ENCODE measurements at places on chromosomes 4 and X.

DNA sequence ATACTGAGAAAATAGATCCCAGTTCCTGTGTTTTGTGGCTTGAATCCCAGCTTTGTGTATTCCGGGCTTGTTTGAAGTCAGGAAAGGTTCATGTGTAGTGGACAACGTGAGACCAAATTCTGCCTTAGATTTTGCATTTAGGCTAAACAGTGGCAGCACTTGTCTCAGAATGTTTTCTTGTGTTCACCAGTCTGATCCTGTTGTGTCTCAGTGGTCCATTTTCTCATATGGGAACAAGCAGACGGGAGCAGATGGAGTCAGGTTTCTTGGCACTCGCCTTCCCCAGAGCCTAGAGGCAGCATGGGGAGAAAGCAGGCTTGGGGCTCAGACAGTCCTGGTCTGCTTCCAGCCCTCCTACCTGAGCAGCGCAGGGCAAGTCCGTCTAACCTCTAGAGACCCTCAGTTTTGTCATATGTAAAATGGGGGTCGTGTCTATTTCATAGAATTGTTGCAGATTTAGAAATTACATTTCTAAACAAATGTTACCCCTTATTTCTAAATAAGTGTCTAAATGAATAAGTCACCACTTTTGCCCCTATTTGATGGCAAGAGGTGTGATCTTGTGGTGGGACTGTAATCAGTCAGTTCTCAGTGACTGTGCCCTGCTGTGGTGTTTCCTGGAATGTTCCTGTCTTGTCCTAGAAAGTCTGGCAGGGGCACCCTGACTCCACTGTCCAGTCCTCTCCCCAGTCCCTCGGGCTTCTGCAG, 28.3 kb upstream of the MSANTD1 start:
- DNase-seq = no peak

DNA sequence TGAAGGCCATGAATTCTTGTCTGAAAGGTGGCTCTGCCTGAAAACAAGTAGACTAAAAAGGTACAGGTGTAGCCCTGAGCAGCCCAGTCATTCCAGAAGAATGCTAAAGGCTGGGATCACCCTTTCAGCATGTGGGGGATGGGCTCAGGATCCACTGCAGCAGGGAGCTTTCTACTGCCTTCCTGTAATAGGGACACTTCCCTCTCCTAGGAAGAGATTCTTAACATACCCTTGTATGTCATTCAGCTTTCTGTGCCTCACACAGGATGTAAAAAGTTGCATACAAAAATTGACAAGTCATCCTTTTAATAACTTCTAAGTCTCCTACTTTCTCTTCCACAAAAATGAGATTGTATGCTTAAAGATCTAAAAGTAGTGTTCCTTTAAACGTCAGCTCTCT, 123.3 kb downstream of the ZNF518B start:
- no peak for DNase-seq

GRCh38 chrX:44570522-44570921, 27.9 kb upstream of the FUNDC1 start:
- no peak for DNase-seq

DNA sequence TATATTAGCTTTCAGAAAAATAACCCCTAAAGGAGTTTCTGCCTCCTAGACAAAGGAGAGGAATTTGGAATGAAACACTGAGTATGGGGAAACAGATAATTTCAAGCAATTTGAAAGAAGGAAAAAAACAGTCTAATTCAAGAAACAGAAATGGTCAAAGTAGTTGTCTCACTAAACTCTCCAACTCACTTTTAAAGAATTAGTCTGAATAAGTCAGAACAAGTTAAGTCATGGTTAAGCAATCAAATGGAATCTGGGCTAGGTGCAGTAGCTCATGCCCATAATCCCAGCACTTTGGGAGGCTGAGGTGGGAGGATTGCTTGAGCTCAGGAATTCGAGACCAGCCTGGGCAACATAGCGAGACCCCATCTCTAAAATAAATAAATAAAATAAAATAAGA, 95.7 kb upstream of the GRIA3 start:
- no peak for DNase-seq

DNA sequence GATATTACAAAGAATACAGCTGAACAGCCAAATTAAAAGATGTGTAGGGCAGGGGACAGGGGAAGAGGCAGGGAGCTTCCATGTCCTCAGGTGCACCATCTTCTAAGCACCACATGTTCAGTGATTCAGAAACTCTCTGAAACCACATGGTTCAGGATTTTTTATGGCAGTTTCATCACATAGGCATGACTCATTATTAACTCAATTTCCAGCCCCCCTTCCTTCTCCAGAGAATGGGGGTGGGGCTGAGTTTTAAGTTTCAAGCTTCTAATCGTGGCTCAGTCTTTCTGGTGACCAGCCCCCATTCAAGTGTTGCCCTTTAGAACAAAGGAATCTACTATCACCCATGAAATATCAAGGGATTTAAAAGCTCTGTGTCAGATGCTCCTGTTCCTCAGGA, 317.8 kb upstream of the GALNT7 start:
- DNase-seq = no peak

GRCh38 chr4:73311428-73311827, 52.8 kb upstream of the ANKRD17 start:
- no peak for DNase-seq

DNA sequence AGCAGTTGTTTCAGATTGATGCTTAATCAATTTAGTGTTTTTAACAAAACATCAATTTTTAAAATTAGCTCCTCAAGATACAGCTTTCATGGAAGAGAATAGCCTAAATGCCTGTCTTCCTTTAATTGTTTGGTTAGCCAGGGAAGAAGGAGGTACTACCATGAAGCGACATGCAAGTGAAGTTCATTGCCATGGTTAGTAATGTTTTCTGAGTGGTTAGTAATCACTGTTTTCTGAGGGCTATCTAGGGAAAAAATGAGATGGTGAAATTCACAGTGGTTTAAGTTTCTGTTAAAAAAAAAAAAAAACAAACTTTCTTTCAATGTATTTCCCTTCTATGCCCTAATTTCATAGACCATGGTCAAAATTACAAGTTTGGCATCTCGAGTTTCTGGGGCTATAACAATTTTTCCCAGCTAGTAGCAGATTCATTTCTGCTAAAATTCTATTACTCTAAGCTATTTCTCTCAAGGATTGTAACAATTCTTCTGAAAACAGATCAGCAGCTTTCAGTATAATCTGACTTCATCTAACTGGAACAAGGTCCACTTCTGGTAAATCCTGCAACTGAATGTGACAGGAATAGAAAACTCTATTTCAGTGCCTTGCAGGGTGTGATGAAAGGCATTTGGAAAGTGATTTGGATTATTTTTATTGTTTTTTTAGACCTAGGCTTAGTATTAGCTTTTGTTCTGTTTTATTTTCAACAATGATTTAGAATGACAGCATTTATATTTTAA, 157.0 kb downstream of the PCDH18 start:
- DNase-seq = no peak

- no peak for DNase-seq
Measured at GRCh38 chr4:23956601-23957364, 66.9 kb upstream of the PPARGC1A start.

- no peak for DNase-seq
Measured at GRCh38 chrX:34299451-34299967, 167.4 kb upstream of the FAM47A start.

GRCh38 chrX:70432936-70433847, 10.1 kb downstream of the GDPD2 start:
- DNase-seq = no peak

- DNase-seq = no peak
Measured at GRCh38 chr4:723751-724530, 18.3 kb downstream of the PCGF3 start.

DNA sequence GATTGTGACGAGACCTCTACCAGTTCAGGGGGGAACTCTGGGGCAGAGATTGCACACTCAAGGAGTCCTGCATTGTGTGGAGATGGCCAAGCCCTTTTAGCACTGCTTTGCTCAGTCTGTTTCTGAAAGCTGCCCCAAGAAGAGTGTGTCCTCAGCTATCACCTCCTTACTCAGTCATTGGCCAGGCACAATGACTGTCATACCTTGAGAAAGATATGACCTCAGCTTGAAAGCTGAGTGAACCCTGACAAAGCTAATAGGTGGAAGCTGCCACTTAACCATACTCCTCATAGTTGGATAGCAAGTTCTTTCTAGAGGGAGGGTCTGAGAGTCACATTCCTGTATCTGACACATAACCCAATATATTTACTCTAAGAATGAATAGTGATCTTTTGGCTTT, 37.8 kb upstream of the DIPK2B start:
- no peak for DNase-seq

DNA sequence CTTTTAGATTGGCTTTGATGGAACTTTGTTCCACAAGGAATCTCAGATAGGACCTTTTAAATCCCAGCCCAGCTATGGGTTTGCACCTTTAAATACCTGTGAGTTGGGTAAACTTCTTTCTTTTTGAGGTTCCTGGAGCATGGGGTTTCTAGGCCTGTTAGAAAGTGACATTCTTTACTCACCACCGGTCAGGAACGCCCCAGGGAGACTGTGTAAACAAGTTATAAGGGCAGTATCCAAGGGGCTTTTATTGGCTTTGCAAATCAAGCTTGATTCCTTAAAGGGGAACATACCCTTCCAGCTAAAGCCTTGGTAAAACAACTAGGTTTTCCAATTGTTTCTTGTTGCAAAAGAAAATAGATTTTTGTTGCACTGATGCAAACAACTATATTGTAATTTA, 93.4 kb downstream of the TENT5D start:
- no peak for DNase-seq

DNA sequence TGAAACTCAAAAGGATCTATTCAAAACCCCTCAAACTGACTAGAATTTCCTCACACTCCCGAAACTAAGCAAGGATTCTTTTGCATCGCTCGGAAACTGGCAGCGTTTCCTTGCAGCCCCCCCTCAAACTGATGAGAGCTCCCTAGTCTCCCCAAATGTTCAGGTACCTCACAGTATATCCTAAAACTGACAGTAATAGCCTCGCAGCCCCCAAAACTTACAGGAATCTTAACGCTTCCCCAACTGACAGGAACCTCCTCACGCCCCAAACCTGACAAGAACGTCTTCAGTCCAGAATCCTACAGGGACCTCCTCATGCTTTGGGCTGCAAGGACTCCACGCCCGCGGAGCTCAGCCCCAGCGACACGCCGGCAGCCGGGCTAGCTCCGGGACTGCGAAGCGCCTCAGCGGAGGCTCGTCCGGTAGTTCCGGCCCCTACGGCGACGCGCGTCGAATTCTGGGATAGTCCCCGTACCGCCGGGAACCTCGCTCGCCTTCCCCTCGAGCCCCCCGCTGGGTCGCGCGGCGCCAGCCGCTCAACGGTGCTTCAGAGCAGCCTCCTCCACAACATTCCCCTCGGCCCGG, 640 bp downstream of the PHF8 start:
- DNase-seq = no peak

GRCh38 chr4:138259824-138260223, 17.7 kb upstream of the SLC7A11 start:
- no peak for DNase-seq

- no peak for DNase-seq
Measured at GRCh38 chr4:104979083-104979760, 167.5 kb upstream of the TET2 start.

DNA sequence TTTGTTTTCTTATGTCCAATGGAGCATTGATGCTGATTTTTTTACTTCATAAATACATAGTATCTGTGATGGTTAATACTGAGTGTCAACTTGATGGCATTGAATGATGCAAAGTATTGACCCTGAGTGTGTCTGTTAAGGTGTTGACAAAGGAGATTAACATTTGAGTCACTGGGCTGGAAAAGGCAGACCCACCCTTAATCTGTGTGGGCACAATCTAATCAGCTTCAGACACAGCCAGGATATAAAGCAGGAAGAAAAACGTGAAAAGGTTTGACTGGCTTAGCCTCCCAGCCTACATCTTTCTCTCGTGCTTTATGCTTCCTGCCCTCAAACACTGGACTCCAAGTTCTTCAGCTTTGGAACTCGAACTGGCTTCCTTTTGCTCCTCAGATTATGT, 230.6 kb upstream of the SPRY1 start:
- DNase-seq = no peak

DNA sequence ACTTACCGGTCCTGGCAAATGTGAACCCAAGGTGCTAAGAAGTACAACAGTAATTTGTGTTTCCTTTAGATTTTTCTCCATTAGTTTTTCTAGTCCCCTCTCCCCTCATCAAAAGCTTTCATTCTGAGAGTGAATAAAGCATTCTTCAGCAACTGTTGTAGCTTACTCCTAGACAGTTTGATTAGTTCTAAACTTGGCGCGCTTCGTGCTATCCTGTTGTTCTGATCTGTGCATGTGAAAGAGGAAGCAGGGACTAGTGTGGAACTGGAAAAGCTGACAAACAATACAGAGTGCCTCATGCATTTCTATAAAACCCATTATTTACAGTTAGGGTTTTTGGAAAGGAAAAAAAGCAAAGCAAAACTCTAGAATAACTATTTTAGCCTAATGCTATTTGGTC, 556.9 kb upstream of the SLIT2 start:
- no peak for DNase-seq

- DNase-seq = no peak
Measured at GRCh38 chr4:78369679-78370078, 181.9 kb upstream of the ANXA3 start.

DNA sequence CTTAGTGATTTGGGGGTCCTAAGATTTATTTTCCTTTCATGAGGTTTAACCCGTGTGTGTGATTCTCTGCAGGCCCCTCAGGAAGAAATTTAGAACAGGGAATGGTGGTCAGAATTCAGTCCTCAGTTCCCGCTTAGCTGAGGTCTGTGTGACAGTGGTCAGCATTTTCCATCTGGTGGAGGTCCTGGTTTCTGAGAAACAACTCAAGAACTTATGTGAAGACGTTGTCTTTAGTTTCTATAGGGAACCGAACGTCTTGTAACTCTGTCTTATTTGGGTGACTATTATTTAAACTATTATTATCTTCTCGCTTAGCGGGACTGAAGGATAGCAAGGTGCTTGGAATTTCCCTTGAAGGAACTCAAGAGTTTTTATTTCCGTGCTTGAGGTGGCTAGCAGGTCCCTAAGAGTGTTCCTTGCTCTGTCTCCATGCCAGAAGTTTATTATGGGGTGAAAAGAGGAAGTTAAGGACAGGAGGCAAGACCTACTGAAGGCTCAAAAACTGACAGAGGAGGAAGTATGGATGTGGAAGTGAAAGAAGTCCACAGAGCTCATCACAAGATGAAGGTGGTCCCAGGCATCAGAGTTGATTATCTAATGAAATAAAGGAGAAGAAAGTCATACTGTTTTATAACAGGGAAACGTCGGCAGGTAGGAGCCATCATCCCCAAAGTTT, 9.4 kb downstream of the MGST2 start:
- no peak for DNase-seq

DNA sequence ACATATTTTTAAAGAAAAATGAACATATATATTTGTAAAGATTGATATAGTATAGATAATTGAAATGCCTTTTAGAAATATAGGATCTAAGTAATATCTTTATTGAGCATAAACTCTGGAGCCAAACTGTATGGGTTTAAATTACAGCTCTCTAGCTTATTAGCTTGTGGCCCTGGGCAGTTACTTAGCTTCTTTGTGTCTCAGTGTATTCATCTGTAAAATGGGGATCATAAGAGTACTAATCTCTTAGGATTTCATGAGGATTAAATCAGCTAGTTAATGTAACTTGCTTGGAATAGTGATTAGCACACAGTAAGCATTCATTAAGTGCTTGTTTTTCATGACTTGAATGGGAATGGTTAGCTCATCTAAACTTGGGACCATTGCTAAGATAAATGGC, 32.8 kb downstream of the TRAPPC11 start:
- DNase-seq = no peak
